GM18507 (cell line): ENCODE measurements at places on chromosomes 13 and 19.
A peak's percentile ranks its signal among the peaks of the same experiment; 100 is the strongest.

GRCh38 chr13:44259045-44260027 lies 114.3 kb upstream of the SERP2 start:
- DNase-seq: peak; percentile 17

DNA sequence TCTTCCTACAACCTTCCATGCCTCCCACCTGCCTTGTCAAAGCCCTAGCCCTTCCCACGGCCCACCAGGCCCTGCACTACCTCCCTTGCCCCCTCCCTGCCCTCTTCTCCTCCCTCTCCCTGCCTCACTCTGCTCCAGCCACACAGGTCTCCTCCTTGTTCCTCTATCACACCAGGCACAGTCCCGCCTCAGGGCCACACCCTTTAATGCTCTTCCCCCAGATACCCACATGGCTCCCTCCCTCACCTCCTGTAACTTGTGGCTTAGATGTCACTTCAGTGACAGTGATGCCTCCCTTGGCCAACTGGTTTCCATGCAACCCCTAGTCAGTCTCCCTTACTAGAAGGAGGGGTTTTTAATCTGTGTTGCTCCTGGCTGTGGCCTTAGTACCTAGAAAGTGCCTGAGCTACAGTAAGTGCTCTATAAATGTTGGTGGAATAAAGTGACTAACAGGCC lies 1.3 kb downstream of the SIRT6 start:
- DNase-seq: no peak

DNA sequence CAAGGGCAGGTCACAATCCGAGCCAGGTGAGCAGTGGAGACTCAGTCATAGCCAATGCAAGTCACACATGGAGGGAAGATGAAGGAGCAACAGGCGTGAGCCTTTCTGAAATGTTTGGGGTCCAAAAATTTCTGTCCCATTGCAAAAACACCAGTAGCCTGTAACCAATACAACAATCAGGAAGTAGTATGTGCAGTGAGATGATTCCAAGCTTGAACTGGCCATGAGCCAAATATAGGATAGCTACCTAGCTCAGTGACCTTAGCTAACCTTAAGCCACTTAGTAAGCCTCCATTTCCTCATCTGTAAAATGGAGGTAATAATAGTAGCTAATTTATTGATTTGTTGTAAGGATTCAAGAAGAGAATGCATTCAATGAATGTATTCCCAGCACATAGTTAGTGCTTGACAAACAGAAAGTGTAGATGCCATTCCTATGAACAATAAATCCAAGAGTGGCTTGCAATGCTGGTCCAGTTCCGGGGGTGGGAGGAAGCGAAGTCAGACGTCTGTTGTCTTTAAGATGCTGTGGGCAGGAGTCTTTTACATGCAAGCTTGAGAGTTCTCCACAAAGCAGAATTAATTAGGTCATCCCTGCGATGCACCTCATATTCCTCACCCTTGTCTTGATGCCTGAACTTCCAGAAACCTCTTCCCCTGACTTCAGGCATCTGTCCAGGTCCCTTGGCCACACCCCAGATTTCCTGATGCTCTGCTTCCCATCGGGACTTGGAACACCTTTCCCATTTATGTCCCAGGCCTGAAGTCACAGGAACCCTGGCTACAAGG lies 195.7 kb upstream of the UBL3 start:
- no peak for DNase-seq

DNA sequence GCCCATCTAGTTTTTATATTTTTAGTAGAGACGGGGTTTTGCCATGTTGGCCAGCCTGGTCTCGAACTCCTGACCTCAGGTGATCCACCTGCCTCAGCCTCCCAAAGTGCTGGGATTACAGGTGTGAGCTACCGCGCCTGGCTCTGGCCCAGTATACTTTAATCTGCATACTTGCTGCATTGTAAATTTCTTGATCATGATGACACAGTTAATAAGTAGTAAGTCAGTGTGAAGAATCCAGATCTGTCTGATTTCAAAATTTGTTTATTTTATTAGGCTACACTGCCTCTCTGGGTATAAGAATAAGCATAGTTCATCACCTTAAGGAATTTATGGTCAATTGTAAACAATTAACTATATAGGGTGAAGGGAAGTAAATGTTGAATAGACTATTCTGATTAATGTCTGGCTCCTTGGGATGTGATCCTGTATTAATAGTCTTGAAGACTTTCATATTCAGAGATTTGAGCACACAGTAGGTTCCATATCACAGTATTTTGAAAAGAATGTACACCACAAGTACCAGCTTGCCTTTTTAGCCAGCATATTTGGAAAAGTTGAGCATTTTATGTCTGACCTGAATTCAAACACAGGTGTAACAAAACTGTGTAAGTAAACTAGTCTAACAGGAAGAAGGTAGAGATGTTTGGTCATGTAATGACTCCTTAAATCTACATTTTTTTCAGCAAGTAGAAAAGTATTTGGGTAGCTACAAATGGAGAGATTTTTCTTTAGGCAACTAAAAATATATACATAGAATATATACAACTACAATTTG lies 7.4 kb downstream of the ARHGAP35 start:
- no peak for DNase-seq

GRCh38 chr19:5557691-5558090 lies 10.1 kb downstream of the TINCR start:
- DNase-seq: no peak
